Activated naive CD8-positive, alpha-beta T cell treated with anti-CD3 and anti-CD28 coated beads, Interleukin-2, amount 50 U/mL, for 16 hours (primary cell): ENCODE measurements at places on chromosomes 2 and 18.

- no peak for DNase-seq
These were observed 37.5 kb downstream of the KCNG3 start for GRCh38 chr2:42456126-42456839.

DNA sequence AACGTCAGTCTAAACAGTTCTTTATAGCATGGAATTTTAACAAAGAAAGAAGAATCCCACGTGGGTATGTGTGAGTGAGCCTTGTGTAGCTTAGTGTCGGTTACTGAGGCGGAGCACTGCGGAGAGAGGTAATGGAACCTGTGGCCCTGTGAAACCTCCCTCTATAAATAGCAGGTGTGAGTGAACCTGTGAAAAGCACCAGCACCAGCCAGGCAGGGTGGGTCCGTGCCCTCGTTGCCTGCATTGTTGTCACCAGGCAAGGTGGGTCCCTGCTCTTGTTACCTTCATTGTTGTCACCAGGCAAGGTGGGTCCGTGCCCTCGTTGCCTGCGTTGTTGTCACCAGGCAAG lies 4.7 kb downstream of the CTDP1 start:
- DNase-seq, result no peak

- DNase-seq, result no peak
These were observed 55.7 kb upstream of the CYP1B1 start for GRCh38 chr2:38131676-38132075.

GRCh38 chr2:182101263-182101662 lies 115.6 kb downstream of the PPP1R1C start:
- DNase-seq, result no peak
